ENCODE measurements at places on chromosomes 3 and 15.

DNA sequence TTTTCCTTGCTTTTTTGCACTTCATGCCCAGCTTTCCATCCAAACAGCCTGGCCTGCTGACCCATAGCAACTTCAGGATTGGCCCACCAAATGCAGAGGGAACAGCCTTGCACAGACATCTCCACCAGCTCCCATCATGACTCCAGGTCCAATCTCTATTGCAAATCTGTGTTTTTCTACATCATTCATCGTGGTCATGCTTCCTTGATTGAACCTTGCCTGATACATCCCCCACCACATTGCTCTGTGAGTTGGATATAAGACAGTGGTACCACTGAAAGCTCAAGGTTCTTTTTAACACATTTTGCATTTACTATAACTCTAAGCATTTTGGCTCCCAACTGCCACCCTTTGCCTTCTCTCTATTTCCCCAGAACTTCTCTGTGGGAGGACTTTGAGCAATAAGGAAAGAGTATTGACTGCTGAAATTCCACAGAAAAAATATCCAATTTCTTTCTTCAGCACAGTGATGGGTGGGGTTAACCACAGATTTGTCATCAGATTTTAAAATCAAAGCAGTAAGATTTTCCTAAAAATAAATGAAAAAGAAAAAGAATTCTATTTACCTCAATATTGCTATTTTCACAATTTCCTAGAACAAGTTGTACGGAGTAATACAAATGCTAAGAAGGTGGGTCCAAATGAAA, 114.6 kb upstream of the GALNT15 start:
- DNase-seq, result no peak

- no peak for DNase-seq
Observed at GRCh38 chr3:16550305-16550675, 36.8 kb upstream of the RFTN1 start.

DNA sequence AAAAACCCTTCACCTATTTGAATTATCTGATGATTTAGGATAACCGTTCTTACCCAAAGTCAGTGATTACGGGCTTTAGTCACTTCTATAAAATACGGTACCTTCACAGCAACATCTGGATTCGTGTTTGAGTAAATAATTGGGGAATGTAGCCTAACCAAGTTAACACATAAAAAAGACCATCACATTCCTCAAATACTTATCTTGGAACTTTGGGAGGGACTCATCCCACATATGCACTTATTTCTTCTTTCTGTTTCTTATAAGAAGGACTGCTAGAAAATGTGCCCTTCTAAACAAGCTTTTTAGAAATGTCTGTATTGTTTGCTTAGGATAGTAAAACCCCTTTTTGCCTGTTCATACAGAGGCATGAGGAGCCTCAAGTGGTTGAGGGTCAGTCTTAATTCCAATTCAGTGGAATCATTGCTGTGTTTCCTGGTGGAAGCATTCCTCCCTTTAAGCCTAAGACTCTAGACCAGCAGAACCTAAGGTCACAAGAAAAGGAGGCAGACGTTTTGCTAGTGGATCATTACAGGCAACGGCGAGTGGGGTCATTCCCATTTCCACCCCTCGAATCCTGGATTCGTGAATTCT, 67.5 kb downstream of the TMEM44 start:
- no peak for DNase-seq

GRCh38 chr15:96595951-96596350, 265.5 kb downstream of the NR2F2 start:
- DNase-seq, result no peak

GRCh38 chr3:70120357-70120966, 120.9 kb downstream of the SAMMSON start:
- DNase-seq, result no peak

- no peak for DNase-seq
Observed at GRCh38 chr15:50943638-50944037, 35.2 kb downstream of the AP4E1 start.
